ENCODE measurements at places on chromosomes 2 and 18.

GRCh38 chr18:22044474-22045220 lies 124.7 kb upstream of the GATA6 start:
- DNase-seq: no peak

DNA sequence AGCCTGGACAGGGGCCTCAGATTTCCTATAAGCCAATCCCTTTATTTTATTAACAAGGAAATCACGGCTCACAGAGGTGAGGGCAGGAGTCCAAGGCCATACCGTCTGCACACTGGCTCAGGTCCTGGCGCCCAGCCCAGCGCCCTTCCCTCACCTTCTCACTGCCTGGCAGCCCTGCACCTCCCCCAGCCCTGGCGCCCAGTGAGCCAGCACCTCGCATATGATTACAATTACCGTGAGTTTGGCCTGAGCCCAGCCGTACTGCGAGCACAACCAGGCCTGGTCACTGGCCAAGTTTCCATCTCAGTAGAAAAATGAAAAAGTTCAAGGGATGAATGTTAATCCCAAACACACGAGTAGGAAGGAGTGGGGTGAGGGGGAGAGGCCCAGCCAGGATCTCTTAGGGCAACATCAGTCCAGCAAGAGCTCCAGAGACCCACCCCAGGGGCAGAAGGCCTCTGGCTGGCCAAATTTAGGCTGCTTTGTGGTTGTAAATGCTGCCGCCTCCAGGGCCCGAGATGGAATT lies 68.4 kb downstream of the MCFD2 start:
- no peak for DNase-seq

DNA sequence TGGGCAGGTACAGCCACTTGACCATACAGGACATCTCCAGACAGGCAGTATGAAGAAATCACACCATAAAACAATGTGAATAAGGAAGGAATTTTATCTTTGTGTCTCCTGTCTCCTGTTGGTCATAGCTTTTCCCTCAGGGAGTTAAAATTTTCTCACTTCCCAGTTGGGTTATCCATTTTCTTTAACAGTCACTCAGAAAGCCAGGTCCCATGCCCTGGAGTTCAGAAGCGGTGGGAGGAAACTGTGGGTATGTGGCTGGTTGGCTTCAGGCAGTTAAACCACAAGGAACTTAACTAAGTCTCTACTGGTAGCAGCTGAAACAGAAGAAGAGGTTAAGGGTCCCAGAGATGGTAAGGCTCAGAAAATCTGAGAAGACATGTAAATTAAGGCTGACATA lies 6.5 kb upstream of the SMAD2 start:
- no peak for DNase-seq

DNA sequence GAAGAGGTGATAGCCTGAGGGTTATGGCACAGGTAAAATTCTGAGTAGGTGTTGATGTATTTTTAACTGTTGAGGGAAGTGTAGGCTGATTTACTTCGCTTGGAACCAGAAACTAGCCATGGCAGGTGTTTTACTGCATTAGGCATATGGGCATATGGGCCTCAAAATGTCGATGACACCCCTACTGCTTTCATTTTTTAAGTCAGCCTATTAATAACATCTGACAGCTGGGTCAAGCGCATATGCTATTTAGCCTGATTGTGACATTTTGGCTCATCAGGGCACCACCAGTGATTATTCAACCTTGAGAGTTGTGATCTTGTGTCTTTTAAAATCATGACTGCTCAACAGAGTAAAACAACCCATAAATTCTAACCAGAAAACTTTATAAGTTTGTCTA lies 1396.9 kb upstream of the NXPH2 start:
- DNase-seq: no peak

DNA sequence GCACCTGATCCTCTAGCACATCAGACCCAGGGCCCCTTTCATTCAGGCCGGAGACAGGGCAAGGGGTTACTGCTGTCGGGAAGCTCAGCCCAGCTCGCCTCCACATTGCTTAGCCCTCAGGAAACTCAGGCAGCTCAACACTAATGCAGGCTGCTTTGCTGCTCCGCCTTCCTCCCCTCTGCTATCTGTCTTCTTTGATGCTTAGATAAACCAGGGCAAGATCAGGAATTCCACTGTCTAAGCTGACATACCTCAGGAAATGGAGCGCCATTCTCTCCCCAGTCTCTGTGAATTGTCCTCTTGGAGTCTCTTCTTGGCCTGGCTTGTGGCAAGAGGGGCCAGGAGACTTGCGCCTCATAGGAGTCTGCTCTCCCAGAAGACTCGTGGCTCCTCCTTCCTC lies 25.5 kb upstream of the EXOC6B start:
- no peak for DNase-seq

- DNase-seq: no peak
These were observed 191.0 kb downstream of the C1D start for GRCh38 chr2:67871686-67872412.

DNA sequence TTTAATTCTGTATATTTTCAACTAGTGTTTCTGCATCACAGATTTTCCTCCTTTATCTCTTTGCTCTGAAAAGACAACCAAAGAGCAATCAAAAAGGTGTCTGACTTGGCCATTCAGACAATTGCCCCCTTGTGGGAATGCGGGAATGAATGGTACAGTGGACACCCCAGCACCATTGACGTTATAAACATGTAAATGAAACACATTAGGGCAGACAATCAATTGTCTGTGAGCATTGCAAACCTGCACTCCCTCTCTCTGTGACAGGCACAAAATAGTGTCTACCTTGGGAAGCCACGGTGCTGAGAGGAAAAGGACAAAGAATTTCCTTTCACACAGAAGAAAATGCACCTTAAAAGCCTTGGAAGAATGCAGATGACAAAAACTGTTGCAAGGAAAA lies 8.0 kb downstream of the ZEB2 start:
- DNase-seq: no peak

- no peak for DNase-seq
These were observed 39.8 kb downstream of the SPRED2 start for GRCh38 chr2:65392609-65393008.

DNA sequence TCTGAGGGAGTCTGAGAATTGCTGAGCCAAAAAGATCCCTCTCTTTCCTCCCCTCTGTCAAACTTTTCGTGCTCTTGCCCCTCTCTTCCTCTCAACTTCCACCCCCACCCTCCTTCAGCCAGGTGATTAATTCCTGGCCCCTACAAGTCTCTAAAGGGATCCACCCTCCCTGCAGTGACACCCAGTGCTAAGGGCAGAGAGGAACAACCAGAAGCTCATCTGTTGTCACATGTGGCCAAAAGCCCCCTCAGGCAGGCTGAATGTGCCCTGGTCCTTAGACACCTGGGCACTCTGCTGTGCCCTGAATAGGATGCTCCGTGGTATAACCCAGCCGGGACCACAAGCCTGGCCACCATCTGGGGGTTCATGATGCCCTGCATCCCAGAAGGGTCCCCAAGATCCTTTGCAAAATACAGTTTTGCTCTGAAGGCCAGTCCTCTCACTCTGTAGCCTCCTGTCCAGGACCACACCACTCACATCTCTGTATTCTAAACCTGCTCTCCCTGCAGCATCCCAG lies 234.4 kb downstream of the BCL11A start:
- no peak for DNase-seq
